SJCRH30 (cell line): ENCODE measurements at places on chromosomes 6 and 20. TPM values are rescaled to one million over a fixed set of nuclear protein-coding genes. Genes with fewer than 3 reads are reported as not detected.

DNA sequence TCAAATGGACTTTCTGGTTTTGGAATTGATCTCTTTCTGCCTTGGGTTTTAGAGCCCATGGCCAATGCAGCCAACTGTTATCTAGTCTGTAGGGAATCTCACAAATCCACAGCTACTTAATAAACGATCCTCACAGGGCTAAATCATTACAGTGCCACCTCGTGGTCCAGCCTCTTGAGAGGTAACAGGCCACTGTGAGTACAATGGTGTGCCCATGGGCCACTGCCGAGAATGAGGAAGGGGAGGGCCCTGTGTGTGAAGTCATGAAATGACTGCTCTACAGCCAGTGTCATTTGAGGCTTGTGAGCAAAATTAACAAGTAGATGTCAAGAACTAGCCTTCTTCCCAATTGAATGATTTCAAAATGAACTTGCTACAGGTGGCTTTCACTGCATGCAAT is 54.3 kb upstream of the GMPR start:
- no peaks in the 10 kb centered on the region for H3K27me3 ChIP-seq
- no peak overlapping the region for H3K4me3 ChIP-seq
- DNase-seq = no peak
- H3K27ac ChIP-seq = no peak overlapping the region
- H3K4me1 ChIP-seq = no peaks in the 10 kb centered on the region
- no peaks in the 10 kb centered on the region for H3K36me3 ChIP-seq

- no peaks in the 10 kb centered on the region for H3K36me3 ChIP-seq
- no peak overlapping the region for H3K4me3 ChIP-seq
- peaks cover 6% of the 10 kb centered on the region for H3K4me1 ChIP-seq
- DNase-seq = no peak
- H3K27ac ChIP-seq = no peak overlapping the region
Measured at GRCh38 chr20:50340541-50340940, 149.9 kb downstream of the CEBPB start.

Gene GSTA3
- total RNA-seq = not detected in 2 replicates

GRCh38 chr6:70797625-70798024 is 129.9 kb downstream of the SMAP1 start:
- no peak for DNase-seq
- peaks cover 5% of the 10 kb centered on the region; the same call in 1 of the 2 replicates for H3K36me3 ChIP-seq
- no peak overlapping the region for H3K27ac ChIP-seq

GRCh38 chr20:37600486-37600885 is 72.8 kb upstream of the BLCAP start:
- H3K36me3 ChIP-seq = no peaks in the 10 kb centered on the region
- H3K4me3 ChIP-seq = no peak overlapping the region
- H3K27ac ChIP-seq = no peak overlapping the region
- peaks cover 8% of the 10 kb centered on the region; the same call in 1 of the 2 replicates for H3K27me3 ChIP-seq
- DNase-seq = no peak

- no peak overlapping the region for H3K4me3 ChIP-seq
- no peak overlapping the region for H3K27ac ChIP-seq
- no peak for DNase-seq
- no peaks in the 10 kb centered on the region for H3K36me3 ChIP-seq
- H3K27me3 ChIP-seq = no peaks in the 10 kb centered on the region
- H3K4me1 ChIP-seq = no peaks in the 10 kb centered on the region
Measured at GRCh38 chr6:2708456-2708855, 42.3 kb downstream of the MYLK4 start.
